ENCODE measurements at places on chromosomes 2 and 18.

DNA sequence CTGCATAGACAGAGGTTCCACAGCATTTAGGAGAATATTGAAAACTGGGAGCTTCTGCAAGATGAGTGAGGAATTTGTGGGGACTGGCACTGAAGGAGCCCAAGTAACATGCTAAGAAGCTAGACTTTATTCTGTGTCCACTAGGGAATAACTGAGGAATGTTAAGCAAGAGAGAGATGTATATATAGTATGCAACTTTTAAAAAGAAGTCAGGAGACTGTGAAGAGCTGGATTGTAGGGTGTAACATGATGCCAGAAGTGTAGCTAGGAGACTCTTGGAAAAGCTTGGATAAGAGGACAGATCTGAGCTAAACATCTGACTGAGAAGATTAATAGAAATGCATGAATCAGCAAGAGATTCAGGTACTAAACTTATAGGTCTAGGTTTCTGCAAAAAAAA, 270.6 kb upstream of the MMADHC start:
- no peak for DNase-seq

DNA sequence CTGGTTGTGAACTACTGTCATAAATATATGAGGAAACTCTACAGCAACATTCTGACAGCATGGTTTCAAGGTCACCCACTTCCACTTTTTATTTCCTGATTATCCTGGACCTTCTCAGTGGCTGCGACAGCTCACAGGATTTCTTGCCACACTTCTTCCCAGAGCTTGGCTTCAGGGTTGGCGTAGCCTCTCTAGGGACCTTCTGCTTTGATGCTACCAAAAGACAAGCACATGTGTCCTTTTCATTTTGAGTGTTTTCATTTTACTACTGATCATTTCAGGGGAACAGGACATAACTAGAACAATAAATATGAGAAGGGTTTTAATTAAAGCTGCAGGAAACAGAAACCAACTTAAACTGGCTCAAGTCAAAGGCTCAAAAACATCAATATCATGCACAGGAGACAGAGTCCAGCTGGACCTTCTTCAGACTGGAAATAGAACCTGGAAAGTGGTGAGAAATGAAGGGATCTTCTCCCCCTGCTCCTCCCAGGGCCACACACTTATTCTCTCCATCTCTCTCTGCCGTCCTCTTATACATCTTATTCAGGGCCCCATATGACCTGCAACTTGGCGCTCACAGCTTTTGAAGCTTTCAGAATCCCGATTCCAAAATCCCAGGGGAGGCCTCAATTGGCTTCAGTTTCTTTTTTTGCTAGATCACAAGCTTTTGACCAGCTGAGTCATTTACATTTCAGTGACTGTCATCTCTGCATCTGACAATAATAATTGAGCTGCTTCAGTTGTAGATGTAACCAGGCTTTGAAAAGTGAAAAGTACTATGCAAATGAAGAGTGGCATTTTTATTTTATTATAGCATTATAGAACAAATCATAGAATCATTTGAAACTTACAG, 9.7 kb downstream of the VIT start:
- DNase-seq, result no peak

- DNase-seq, result no peak
Measured at GRCh38 chr2:241391892-241392665, 36.0 kb downstream of the FARP2 start.

DNA sequence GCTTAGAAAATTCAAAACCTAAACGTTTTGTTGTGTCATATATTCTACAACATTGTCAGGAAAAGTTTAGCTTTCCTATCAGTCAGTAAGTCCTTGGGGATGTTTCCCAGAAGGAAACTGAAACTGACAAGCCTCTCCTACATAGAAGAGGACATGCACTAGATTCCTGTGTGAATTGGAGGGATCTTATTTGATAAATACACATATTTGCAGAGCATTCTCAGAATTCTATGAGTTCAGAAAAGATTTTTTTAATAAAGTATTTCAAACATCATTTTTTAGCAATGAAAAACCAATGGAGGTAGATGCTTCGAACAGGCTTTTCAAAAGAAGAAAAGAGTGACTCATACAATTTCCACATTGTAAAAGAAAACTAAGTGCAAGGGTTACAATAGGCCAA, 1706.7 kb downstream of the SUCLG1 start:
- no peak for DNase-seq

GRCh38 chr2:160465002-160465401, 28.6 kb downstream of the RBMS1 start:
- DNase-seq, result no peak

GRCh38 chr2:224847961-224848850, 132.0 kb upstream of the CCDC195 start:
- no peak for DNase-seq

- no peak for DNase-seq
Measured at GRCh38 chr18:2847317-2848246, 776 bp downstream of the EMILIN2 start.

DNA sequence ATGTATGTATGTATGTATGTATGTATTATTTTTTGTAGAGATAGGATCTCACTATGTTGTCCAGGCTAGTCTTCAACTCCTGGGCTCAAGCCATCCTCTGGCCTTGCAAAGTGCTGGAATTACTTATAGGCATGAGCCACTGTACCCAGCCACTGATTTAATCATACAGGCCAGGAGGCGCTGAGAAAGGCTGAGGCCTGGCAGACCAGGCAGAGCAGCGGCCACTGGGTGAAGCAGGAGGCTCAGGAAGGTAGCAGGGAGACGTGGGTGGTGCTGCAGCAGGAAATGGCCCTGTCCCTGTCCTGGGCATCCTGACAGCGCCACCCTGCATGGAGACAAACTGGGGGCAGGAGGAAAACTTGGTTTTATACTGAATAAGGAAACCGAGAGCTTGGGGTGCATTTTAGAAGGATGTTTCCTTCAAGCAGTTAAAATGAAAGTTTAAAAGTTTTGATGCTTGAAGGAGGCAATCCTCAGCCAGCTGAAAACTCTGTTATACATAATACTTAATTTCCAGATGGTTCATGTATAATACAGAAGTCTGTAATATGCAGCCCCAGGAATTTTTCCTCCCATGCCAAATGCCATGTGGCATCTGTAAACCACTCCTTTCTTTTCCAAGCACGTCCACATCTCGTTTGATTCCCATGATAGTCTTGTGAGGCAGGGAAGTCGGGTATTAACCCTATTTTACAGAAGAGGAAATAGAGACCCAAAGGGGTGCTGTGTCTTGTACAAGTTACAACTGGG, 182.4 kb downstream of the CELF4 start:
- DNase-seq, result no peak

DNA sequence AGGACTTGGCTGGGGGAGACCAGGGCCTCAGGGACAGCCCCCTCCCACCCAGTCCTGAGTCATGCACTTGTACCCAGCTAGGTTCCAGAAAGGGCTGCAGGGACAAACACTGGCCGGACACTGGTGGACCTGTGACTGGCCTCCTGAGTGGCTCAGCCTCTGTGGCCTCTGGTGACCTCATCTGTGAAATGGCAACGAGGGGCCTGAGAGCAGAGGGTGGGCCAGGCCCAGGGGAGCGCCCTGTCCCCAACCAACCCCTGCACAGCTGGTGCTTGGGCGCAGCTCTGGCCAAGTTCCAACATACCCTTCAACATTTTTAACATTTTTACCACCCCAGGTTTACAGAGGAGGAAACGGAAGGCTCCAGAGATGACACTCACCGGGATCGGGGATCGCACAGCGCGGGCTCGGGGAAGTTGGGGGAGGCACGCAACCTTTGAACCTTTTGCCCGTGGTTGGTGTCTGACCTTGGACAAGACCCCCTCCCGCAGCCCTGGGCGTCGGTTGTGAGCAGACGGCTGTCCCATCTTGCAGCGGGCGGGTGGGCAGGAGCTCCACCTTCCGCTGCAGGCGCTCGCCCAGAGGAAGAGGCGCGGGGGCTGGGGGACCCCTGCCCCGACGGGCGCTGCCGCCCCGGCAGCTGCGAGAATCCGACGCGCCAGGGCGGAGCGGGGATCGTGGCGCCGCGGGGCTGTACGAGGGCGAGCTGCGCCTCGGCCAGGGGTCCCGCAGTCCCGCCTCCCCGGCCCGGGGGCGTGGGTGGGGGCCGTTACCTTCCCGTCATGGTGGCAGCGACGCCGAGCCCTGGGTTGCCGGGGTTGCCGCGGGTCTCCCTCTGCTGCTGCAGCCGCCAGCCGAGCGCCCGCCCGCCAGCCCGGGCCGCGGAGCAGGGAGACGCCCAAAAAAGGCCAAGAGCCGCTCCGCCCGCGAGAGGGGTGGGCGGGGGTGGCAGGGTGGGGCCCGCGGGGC, 805 bp downstream of the LIMS2 start:
- DNase-seq, result no peak

DNA sequence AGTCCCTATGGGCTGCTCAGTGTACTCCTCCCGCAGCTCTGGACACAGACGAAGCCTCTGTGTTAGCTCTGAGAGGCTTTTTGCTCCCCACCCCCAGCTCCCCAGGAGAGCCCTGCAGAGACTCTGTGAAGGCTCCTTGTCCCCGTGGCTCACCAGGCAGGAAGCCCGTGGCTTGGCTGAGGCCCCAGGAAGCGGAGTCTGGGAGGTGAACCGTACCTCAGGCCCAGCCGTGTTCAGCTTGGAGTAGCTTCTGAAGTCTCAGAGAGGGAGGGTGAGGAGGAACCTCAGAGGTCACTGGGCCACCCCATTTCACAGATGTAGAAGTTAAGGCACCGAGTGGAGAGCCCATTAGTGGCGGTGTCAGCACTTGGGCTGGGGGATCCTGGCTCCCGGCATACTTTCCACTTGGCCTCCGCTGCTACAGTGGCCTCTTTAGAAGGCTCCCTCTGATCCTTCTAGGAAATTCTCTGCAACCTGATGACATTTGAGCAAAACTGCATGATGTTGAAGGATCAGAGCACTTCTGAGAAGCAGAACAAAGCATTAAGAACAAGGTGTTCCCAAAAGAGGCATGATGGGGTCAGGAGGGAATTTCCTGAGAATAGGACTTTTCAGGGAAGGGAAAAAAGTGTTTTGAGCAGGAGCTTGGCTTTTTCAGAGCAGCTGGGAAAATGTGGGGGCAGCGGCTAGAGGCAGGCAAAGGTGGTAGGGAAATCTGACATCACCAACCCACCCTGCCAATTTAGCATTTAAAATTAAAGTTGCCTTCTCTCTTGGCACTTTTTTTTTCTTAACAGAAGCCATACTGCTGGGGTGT, 79.1 kb downstream of the MCFD2 start:
- no peak for DNase-seq

GRCh38 chr2:22450831-22451230, 934.1 kb upstream of the KLHL29 start:
- no peak for DNase-seq

GRCh38 chr2:173855661-173856060, 109.5 kb downstream of the SP3 start:
- no peak for DNase-seq

DNA sequence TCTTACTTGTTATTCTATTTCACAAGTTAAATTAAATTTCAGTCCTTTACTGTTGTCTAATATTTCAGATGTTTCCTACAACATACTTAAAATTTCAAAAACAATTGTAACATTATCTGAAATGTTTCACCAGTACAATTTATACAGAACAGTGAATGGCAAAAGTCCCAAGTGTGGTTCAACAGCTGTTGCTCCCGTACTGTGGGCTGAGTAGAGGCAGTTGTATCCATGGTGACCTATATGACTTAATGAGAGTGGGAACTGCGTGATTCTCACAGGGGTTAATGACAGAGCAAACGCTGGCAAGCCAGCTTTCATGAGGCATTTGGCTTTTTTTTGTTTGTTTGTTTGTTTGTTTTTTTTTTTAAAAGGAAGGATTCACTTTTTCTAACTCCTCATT, 5.3 kb upstream of the PLCL1 start:
- DNase-seq, result no peak

DNA sequence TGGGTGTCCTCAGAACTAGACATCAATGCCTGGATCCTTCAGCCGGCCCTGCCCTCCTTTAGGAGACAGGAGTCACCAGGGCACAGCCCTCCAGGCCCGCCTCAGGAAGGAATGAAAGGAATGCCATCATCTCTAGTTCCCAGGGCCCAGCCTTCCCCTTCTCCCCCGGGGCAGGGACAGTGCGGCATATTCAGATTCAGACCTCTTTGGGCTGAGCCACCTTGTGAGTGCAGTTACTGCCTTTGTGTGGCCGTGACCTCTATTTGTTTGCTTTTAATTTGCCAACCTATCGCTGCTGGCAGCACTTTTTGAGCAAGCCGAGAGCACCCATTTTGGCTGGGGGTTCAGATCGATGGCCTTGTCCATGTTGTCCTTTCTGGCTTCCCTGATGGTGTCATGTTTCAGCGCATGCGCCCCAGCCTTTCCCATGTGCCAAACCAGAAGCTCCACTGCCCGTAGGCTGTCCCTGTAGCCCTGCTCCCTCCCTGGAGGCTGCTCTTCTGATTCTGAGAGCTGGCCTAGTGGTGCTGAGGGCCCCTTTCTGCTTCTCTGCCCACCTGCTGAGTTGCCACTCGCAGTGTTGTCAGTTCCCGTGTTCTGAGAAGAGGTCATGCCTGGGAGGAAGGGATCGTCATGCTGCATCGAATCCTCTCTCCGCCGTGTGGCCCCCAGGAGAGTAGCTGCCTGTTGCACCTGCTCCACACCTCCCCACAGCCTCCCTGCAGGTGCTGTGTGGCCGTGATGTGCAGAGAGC, 10.9 kb downstream of the ANKRD23 start:
- DNase-seq, result no peak

DNA sequence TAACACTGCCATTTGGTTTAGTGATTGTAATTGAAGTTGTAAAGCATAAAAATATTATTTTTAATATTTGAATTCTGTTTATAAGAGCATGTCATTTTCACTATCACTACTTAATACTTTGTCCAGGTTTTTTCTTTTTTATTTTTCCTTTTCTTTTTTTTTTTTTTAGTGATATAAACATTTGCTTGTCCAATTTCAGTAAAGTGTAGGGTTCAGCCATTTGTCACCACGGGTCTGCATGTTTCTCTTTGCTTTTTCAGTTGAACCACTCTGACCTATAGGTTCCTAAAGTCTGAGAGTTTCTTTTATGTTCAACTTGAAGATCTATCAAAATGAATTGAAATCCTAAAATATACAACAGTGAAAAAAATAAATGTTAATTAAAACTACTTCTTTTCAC, 48.5 kb upstream of the SPAG16 start:
- DNase-seq, result no peak

- DNase-seq, result no peak
Measured at GRCh38 chr2:60589104-60589503, 35.6 kb upstream of the BCL11A start.

DNA sequence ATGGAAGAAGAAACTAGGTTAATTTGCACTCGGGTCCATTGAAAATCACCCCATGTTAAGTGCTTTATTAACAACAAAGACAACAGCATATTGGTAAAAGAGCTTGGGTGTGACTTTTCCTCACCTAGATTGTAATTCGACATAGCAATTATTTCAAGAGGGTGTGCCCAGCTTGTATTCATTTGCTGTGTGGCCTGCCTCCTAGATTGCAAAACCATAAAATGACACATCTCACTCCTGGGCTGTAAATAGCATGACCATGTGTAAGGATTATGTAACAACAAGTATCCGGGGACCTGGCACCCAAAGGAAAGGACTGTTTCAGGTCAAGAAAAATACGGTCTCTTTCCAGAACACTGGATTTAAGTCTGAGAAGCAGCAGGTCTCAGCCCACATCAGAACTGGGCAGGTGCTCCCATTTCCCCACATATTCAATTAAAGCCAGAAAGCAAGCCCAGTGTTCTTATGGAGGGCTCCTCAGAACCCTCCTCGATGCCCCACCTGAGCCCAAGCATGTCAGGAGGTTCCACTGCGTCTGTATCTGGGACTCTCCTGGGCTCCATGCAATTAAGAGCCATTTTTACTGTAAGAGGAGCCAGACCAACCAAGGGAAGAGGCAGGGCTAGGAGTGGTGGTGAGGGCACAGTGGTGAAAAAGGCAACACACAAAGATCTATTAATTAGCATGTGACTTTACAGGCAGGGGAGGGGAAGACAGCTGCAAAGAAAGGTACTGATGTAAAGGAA, 39.2 kb downstream of the MREG start:
- DNase-seq, result no peak

GRCh38 chr18:63972002-63972376, 2.1 kb downstream of the SERPINB8 start:
- no peak for DNase-seq

Measured in CD8-positive, alpha-beta T cell (primary cell).